ENCODE measurements at places on chromosomes 1 and 21.

DNA sequence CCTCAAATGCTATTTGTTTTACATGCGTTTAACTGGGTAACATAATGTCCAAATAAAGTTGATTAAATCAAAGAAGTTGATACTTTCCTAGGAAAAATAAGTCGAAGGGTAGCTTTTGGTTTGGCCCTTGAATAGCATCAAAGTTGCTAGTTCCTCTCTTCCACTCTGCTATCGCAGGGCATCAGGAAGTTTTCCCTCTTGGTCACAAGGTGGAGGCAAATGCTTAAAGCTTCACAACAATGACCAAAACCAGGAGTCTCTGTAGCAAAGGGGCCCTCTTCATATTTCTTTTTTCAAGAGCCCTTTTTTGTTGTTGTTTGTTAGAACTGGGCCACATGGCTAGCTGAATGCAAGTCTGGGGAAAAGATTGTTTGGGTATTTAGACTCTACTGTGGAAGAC, 668.4 kb downstream of the KCNT2 start:
- no peak for DNase-seq

DNA sequence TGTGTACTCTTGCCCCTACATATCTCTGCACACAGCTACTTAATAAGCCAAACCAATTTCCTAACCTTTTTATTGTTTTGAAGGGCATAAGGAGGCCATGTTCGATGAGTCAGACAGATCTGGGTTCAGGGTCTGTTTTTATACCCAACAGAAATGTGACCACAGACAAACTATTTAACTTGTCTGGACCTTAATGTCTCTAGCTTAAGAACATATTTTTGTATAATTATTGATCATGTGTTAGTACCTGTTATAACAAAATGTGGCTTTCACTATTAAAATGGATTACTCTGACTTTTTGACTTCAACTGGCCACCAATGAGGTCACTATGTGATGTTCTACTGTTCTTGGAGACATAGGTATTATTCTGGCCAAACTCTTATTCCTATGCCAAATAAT, 507.8 kb upstream of the USP24 start:
- no peak for DNase-seq

DNA sequence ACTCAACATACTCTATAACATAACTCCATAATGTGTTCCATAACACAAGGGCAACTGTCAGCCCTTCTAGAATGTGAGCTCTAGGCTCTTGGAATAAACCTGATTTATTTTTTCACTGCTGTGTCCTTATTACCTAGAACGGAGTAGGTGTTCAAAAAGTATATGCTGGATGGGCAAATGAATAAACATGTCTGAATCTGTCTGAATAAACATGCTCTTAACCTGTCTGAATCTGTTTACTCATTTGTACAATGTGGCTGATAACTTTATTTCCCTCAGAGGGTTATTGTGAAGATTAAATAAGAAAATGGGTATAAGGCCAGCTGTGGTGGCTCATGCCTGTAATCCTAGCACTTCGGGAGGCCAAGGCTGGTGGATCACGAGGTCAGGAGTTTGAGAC, 42.3 kb downstream of the AZIN2 start:
- no peak for DNase-seq

DNA sequence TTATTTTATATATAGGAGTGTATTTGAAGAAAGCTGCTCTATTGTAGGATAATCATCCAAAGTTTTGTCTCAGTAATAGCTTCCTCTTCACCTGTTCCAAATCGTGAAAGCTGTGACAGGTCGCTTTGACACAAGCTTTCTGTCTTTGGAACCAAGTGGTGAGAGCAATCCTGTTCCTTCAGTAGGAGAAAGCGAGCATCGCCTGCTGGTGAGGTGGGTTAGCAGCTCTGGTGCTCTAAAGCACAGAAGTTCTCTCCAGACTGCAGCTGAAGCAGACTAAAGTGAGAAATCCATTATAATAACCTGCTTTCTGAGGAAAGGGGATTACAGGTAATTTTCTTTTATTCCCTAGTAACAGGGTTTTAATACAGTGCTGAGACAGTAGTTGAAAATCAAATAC, 803.8 kb downstream of the ADGRL2 start:
- DNase-seq, result no peak

GRCh38 chr1:1752190-1752589, 26.1 kb downstream of the NADK start:
- DNase-seq, result no peak

- DNase-seq, result no peak
Observed at GRCh38 chr1:70438529-70438928, 27.5 kb downstream of the CTH start.

DNA sequence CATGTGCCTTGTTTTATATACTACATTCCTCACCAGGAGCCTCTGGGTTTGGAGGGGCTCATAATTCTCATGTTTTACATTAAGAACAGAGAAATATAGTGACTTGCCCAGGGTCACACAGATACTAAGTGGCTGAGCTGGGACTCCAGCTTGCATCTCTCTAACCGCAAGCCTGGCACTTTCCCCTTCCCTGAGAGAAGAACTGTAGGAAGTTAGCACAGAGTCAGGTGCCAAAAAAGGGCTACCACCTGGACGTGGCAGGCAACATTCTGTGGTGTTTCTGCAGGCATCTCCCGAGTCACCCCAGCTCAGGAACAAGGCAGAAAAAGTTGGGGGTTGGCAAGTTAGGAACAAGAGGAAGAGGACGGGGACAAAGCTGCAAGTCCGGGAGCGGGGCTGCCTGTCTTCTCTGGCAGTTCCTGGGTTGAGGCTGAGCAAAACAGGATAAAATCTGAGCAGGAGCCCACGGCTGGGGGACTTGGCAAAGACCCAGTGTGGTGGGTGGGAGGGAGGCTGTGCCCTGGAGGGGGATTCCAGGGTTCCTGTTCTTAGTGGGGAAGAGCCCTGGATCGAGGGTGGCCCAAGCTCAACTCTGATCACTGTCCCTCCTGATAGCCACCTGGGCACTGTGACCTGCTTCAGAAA, 9.8 kb downstream of the PLA2G5 start:
- no peak for DNase-seq

DNA sequence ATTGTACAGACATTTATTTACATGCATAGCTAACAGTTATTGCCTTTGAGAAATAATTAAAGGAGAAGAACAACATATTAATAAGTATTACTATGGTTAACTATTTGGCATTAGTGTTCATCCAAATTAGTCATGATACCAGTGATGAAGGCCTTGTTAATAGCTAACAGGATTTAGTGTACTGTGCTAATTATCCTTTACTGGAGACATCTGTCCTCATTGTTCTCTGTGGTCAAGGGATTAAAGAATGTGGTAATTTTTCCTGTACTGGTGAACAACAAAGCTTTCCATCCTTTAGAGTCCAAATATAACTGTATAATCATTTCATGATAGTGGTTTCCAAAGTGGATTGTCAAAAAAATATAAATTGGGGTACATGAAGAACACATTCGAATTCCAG, 103.9 kb downstream of the ADGRL4 start:
- DNase-seq, result no peak

GRCh38 chr1:76870037-76870436, 2.8 kb downstream of the ST6GALNAC5 start:
- no peak for DNase-seq

DNA sequence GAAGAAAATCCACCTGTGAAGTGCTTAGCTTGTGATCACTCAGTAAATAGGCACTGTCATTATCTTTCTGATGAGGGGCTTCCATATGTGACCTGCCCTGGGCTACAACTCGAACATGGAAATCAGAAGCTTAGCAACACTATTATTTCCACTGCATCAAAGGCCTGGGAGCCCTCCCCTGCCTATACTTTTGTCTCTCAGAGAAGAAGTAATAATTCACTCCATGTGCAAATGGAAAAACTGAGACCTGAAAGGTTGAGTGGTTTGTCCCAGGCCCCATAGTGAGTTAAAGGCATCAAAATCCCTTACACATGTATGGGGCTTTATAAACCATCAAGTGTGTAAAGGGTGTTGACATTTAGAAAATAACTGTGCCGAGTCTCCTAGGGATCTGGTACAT, 20.9 kb downstream of the SOX13 start:
- DNase-seq, result no peak

- no peak for DNase-seq
Observed at GRCh38 chr21:39010629-39011404, 172.4 kb downstream of the PSMG1 start.

GRCh38 chr1:245046769-245047168, 108.0 kb upstream of the KIF26B start:
- DNase-seq, result no peak

GRCh38 chr1:204885790-204886189, 15.1 kb downstream of the NFASC start:
- DNase-seq, result no peak

- no peak for DNase-seq
Observed at GRCh38 chr1:67717876-67718275, 32.9 kb downstream of the GADD45A start.

DNA sequence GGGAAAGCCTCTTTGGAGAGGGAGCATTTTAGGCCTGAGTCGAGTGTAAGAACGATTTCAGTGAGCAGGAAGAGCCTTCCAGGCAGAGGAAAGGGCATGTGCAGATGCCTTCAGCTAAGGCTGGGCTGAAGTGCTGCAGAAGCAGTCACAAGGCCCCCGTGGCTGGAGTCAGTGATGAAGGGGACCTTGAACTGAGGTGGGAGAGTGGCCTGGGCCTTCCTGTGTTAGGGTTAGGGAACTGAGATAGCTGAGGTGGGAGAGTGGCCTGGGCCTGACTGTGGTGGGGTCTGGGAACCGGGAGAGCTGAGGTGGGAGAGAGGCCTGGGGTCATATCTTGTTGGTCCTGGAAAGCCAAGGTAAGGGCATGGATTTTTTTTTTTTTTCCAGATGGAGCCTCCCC, 50.9 kb upstream of the ETV3 start:
- no peak for DNase-seq

DNA sequence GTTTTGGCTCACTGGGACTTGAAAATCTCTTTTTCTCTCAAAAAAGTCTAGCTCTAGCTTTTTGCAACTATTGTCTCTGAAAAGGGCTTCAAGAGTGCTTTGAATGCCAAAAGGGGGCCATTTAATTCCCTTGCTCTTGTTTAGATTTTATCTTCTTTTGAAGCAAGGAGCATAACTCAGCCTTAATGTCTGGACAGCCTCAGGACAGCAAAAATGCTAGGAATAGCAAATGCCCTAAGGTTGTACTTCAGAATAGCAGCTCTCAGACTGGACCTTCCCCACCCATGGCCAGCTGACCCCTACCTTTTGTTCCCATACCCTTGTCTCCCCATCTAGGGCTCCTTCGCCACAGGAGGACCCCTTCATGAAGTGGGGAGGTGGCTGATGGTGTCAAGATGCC, 121.4 kb downstream of the KCNK1 start:
- DNase-seq, result no peak

DNA sequence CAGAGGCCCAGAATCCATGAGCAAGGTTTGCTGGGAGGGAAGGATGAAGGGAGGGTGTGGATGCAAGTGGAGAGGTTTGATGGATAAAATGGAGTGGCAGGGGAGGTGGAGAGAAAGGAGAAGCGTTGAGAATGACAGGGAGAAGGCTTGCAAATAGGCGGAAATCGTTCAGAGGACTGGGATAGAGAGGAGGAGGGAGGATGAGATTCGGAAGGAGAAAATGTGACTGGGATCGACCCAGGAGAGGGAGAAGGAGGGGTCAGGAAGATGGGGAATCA, 376 bp downstream of the AVPR1B start:
- DNase-seq, result no peak

DNA sequence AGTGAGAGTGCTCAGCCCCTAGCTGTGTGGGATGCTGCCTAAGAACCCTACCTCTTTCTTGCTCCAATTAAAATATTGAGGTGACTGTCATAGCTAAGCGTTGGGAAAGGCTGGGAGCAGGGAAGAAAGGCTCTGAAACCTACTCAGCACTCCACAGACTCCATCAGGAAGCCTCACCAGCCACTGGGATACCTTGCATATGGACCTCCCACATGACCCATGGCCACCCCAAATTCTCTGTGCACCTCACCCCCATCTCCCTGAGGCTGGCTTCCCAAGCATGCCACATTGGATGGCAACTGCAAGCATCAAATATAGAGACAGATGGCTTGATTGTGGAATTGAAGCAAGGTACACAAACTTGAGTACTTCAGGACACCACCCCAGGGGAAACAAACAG, 41.8 kb downstream of the FLVCR1 start:
- DNase-seq, result no peak

- DNase-seq, result no peak
Observed at GRCh38 chr1:18667333-18667732, 36.7 kb downstream of the PAX7 start.

GRCh38 chr1:244301595-244302130, 150.0 kb downstream of the ADSS2 start:
- DNase-seq, result no peak

- no peak for DNase-seq
Observed at GRCh38 chr1:206455289-206455665, 15.0 kb upstream of the IKBKE start.

DNA sequence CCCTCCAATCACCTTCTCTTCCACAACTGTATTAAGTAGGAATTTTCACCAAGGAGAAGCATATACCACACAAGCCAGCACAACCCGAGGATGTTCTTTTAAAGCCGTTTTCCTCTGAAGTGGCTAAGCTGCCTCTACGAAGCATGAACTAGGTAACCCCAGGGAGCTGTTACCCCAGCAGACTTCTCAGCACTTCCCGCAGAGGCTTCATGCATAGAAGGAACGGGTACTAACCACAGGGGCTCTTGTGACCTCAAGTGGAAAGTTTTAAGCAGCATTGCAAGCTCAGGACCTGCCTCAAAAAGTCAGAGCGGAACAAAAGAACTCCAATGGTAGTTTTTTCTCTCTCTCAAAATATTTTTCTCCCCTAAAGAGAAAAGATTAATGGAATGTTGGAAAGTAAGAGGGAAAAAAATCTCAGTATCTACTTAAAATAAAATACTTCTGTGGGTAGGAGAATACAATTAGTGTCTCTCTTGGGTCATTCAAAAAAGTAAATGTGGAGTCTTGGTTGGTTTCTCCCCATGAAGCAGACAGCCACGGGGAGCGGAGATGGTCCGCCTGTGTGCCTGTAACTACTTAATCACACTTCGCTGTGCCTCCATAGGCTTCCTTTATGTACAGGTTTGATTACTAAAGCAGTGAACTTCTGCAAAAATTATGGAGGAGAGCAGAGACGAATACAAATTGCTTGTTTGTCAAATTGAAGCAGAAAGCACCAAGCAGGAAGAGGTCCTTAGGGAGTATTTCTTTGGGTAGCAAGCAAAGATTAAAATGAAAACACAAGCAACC, 40.9 kb downstream of the STX6 start:
- DNase-seq, result no peak

DNA sequence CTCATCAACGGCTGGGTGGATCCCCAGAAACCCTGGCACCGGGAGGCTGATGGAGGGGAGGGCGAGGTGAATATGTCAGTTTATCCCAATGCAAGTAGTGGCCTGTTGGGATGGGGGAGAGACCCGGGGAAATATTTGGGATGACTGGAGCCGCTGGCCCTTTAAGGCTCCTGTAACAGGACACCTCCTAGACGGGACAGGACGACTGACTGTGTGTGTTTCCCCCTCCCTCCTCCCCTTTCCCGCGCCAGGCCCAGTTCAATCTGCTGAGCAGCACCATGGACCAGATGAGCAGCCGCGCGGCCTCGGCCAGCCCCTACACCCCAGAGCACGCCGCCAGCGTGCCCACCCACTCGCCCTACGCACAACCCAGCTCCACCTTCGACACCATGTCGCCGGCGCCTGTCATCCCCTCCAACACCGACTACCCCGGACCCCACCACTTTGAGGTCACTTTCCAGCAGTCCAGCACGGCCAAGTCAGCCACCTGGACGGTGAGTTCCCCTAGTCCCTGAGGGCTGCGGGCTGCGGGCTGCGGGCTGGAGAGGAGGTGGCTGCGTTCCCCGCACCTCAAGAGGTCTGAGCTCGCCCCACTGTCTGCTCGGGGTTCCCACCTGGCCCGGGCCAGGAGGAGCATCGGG, 44.8 kb upstream of the CCDC27 start:
- DNase-seq, result no peak

Measured in stimulated activated CD8-positive, alpha-beta memory T cell treated with anti-CD3 and anti-CD28 coated beads, Interleukin-7, amount 100 ng/mL, for 1 hour (primary cell).